ENCODE measurements at places on chromosomes 7 and 10.

DNA sequence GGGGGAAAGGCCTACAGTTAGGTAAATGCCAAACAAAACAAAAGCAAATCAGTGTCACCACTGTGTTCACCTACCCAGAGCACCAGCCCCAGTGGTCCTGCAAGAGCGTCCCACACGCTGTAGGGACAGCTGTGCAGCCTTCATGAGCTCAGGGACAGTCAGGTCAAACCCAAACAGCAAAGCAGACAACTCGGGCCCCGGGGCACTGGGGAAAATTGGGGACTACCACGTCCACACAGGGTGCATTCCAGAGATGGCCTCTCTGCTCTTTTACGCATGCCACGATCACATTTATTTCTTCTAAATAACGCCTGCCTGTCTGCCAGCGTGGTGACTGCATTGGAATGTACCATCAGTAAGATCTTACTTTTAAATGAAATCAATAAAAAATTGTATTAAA, 21.7 kb downstream of the EBF3 start:
- no peak for DNase-seq

- DNase-seq, result no peak
Measured at GRCh38 chr10:77927402-77928246, 1.1 kb upstream of the DLG5 start.

- no peak for DNase-seq
Measured at GRCh38 chr7:13826752-13827151, 162.7 kb downstream of the ETV1 start.

DNA sequence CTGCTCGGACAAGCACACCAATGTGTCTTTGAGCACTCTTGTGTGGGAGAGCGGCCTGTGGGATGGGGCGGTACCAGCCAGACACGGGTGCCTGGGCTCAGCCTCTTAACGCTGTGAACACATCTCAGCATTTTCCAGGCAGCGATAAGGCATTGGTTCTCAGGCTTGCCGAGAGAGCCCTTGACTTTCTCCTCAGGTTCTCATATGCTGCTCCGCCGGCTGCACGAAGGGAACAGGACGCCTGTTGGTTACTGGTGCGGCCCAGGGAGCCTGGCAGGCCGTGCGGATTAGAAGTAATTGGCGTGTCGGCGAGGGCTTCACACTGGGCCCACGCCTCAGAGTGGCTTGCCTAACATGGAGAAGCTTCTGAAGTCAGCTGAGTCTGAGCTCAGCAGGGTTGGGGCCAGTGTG, 456.7 kb upstream of the FOXK1 start:
- DNase-seq, result no peak

DNA sequence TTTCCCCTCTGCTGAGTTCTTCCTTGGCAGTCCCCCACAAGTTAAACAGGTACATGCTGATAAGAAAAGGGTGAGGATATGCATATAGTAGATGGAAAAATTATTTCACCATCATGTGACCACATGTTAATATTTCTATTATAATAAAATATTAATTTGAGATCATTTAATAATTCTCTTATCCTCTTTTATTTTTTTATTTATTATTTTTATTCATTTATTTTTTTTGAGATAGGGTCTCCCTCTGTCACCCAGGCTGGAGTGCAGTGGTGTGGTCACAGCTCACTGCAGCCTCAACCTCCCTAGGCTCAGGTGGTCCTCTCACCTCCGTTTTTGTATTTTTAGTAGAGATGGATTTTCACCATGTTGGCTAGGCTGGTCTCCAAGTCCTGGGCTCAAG, 11.6 kb upstream of the GLI3 start:
- no peak for DNase-seq

GRCh38 chr7:28477041-28477442, 64.7 kb downstream of the CREB5 start:
- no peak for DNase-seq
